WTC11 (cell line): ENCODE measurements at places on chromosomes 12 and 14. TPM values are rescaled to one million over a fixed set of nuclear protein-coding genes. Genes with fewer than 3 reads are reported as not detected.

DNA sequence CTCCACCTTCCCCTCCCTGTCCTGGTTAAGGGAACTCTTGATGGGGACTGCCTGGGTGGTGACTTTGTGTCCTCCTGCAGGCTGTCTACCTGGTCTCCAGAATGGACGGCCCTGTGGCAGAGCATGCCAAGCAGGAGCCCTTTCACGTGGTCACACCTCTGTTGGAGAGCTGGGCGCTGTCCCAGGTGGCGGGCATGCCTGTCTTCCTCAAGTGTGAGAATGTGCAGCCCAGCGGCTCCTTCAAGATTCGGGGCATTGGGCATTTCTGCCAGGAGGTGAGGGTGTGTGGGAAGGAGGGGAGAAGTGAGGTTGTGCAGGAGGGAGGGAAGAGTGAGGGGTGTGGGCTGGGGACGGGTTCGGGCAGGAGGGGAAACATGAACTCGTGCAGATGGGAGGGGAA, 5.7 kb downstream of the SDSL start:
- no peak for DNase-seq

GRCh38 chr12:28446031-28446430, 255.8 kb downstream of the CCDC91 start:
- no peak for DNase-seq

DNA sequence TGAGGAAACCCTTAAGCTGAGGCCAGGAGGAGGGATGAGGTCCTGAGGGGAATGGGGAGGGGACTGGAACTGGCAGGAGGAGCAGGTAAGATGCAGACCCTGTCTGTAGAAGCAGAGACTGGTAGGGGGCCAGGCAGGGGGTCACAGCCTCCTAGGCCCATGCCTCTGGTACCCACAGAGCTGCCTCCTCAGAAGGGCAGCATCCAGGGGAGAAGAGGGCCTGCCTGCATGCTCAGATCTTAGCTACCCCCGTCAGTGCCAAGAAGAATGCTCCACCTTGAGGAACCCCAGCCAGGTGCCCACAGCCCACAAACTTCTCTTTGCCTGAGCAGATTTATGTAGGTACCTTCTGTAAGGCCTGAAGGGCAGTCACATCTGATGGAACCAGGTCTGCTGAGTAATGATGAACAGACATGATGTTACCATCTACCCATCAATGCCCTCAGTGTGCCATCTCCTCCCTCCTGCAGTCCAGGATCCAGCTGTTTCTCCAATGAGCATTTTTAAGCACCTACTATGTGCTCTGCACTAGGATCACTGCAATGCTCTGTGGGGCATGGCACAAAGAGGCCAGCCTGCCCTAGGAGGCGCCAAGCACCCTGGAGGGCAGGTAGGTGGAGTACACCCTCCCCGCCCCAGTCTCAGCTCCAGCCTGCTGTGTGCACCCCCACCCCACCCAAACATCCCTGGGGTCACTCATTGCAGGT, 24.8 kb upstream of the ZFP36L1 start:
- no peak for DNase-seq

- no peak for DNase-seq
Measured at GRCh38 chr12:112482733-112483132, 64.0 kb downstream of the PTPN11 start.

DNA sequence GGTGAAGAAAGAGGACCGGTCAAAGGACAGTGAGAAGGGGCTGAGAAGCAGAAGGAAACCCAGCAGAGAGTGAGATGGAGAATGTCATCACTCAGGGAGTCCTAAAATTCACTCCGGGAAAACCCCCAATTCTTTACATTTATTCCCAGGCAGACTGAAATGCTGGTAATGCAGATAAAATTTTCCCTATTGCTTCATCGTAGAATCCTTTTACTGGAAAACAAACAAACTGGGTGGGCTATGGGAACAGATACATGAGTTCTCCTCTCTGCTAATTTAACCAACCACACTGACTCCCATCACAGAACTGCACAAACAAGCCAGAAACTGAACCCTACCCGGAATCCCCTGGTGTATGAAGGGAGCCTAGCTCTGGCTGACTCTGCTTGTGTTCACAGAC, 20.9 kb downstream of the HEBP1 start:
- DNase-seq, result no peak

DNA sequence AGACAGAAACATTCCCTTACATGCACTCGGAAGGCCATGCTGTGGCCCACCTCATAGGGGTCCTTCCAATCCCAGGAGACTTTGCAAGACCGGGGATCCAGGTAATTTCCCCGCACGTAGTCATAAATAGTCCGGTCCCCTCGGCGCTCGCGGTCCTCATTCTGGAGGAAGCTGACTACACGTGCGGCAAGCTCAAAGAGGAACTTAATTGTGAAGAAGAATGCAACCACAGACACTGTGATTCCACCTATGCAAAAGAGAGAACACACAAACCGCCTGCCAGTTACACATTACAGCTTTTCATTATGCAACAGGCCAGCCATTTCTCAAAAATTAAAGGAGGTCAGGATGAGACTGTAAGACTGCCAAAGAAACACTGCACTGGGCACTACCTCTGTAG, 28.4 kb downstream of the AREL1 start:
- DNase-seq, result no peak

DNA sequence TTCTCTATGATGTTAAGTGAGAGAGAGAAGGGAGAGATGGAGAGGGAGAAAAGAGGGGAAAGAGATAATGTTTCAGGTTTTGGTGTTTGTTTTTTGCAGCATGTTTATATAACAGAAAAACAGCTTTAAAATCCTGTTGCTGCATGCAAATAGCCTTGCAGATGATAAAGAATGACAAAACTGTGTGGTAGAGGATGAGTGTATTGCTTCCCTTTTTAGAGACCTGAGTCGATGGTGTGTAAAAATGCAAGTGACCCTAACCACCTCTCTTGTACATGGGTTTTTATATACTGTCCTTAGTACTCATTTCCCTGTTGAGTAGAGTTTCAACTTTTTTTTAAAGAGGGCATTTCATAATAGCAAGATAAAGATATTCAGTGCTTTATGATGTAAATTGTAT, 249.1 kb downstream of the AKAP6 start:
- no peak for DNase-seq

The KRT8 gene
- total RNA-seq, result 424 to 477 TPM (median 429 TPM) in 3 replicates

The POTEG gene
- not detected in 3 replicates for total RNA-seq

The MYH7 gene
- 0.02 TPM in 1 of 3 replicates, not detected in the others for total RNA-seq

The SELPLG gene
- 0.18 to 0.46 TPM (median 0.21 TPM) in 3 replicates for total RNA-seq

The RPGRIP1 gene
- total RNA-seq, result 0.41 to 0.71 TPM (median 0.50 TPM) in 3 replicates

The PRICKLE1 gene
- total RNA-seq, result 11.7 to 16.4 TPM (median 15.3 TPM) in 3 replicates

The COCH gene
- 9.4 to 10.6 TPM (median 10.2 TPM) in 3 replicates for total RNA-seq
